Caudate nucleus (tissue), 63 donors: ENCODE measurements at places on chromosomes 2 and 18.
A peak's percentile ranks its signal among the peaks of the same experiment; 100 is the strongest.

DNA sequence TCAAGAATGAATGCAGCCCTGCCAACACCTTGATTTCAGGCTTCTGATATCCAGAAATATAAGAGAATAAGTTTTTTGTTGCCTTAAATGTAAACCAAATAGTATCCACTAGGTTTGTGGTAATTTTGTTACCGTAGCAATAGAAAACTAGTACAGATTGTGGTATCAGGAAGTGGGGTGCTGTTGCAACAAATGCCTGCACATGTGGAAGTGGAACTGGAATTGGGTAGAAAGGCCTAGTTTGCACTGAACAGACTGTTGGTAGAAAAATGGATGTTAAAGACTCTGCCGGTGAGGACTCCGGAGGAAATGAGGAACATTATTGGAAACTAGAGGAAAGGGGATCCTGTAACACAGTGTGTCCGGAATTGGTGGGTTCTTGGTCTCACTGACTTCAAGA is 145.8 kb upstream of the MGAT5 start:
- no peak for DNase-seq

- no peak for DNase-seq
These were observed 166.2 kb downstream of the TCF4 start for GRCh38 chr18:55421615-55422419.

DNA sequence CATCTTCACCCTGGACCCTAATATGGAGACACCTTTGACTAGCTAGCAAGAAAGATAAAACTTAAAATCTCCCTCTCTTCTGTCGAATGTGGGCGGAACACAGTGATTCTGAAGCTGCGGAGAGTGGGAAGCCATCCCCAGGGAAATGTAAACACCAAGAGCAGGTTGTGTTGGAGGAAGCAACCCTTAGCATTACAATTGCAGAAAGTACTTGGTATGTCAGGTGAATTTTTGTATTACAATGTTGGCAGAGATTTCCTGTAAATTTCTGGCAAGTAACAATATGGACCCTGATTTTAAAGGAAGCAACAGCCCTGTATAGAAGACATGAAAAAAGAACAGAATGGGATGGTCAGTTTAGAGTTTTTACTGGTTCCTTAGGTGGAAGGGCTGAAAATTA is 35.8 kb downstream of the TSN start:
- peak; percentile 6 for DNase-seq

DNA sequence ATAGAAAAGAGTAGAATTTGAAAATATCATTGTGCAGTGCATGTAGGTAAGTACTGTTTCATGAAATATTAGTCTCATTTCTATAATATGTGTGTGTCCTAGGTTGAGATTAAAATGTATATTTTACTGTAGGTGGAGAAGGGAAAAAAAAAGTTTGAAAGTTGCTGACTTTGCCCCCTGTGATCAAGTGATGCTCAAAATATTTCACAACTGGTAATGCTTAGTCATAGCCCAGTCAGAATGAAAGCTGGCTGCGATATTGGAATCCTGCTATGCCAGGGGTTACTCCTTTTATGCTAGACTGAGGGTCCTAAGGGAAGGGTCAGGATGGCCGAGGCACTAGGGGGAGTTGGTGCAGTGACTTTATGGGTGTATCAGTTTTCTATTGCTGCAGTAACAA is 19.5 kb upstream of the CFAP36 start:
- DNase-seq: no peak

DNA sequence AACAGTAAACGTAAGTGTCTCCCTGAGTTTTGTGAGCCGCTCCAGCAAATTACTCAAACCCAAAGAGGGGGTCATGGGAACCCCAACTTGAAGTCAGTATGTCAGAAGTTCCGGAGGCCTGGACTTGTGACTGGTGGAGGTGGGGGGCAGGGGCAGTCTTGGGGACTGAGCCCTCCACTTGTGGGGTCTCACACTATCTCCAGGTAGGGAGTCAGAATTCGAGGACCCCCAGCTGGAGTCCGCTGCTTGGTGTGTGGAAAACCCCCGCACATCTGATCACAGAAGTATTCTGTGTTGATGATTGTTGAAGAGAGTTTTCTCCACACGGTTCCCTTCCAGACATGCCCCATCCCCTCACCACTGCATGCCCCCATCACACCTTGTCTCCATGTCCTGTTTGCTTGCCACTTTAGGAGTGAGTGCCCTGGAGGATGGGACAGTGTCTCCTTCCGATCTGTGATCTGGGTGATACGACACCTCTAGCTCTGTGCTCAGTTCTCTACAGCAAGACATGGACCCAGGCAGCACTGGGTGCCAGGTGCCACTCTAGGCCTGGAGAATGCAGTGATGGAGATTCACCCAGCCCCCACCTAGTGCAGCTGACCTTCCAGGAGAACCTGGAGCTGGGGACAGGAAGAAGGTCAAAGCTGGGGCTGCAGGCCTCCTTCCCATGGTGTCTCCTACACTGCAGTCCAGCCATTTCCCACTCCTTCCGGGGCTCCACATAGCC is 85.6 kb downstream of the TFCP2L1 start:
- DNase-seq: no peak

DNA sequence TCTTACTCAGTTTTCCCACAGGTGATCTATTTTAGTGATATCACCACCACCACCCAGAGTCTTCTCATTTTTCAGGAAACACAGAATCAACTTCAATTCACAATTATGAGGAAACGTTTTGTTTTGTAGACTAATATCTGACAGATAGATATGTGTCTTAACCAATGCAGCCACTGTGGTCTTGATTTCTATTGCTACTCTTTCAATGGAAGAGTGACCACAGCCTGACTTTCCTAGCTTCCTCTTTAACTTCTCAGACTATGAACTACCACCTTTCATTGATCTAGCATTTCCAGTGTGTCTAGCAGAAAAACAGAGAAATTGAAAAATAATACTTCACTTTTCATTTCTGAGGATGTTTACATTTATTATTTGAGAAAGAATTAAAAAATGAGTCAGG is 20.5 kb downstream of the ADAM17 start:
- DNase-seq: no peak

DNA sequence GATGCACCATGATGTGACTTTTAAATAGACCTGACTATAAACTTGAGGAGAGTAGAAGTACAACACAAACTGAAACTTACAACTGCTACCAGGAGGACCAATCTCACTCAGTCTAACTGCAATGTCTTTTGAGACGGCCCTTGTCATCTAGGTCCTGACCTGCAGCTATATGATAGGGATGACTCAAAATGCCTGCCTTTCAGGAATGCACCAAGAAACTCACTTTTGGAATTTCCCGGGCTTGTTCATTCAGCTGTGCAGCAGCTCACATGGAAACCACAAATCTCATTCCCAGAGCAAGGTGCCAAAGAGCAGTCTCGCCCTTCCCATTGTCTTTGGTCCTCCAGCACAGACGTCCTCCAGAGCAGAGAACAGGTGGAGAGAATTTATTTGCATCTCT is 113.7 kb downstream of the SPOPL start:
- DNase-seq: no peak

- DNase-seq: no peak
These were observed 5.0 kb upstream of the ZSWIM2 start for GRCh38 chr2:186853951-186854350.

DNA sequence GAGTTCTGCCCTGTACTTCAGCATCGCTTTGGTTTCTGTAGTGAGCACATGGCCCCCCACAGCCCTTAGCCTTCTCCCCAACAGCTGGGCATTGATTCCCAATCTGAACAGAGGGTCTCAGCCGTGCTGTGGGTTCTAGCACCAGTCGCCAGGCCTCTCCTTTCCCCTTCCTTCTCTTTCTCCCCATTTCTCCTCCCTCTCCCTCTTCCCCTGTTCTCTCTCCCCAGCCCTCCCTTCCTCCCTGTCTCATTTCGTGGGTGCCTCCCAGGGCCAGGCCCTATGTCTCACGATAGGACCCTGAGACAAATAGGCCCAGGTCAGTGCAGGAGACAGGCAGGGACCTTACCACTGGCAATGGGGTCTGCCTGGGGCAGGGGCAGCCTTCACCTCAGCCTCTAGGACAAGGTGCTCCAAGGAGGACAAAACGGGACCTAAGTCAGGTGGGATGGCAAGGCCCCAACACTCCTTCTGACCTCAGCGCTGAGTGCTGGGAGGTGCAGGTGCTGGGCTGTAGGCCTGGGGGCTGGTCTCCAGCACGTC is 143.4 kb upstream of the GPC1 start:
- no peak for DNase-seq

GRCh38 chr2:68745006-68745405 is 10.4 kb downstream of the ARHGAP25 start:
- no peak for DNase-seq

DNA sequence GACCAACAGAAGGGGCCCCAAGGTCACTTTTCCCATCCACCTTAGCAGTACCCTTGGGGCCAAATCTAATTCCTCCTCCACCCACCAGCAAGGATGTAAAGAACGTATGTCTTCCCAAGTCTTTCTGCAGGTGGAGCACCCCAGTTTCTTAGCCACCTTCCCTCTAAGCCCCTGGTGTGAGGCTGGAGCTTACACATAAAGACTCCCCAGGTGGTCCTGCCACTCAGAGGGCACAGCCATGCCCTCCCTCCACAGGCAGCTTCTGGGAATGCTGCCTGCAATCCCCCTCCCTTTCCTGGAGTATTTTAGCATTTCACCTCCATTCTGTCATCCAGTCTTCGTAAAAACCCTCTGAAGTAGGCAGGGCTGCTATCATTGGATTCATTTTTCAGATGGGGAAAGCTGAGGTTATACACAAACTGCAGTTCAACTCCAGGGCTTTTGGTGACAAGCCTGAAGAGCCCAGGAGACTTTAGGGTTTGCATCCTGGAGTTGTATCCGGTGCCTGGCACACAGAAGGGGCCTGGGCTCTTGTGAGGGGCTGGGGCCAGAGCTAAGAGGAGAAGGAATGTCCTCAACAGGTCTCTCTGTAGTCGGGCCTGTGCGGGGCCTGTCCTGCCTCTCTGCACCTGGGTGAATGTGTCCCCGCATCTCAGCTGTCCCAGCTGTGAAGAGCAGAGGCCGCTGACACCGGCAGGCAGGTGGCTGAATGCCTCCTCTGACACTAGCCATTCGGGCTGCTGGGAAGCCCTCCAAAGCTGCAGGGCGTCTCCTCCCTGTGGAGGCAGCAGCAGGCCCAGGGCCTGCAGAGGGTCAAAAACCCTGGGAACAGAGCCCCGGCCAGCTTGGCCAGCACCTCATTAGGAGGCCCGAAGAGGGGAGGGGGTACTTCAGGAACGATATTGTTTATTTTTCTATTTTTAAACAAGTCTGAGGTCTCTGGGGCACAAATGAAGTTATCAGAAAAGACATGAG is 27.6 kb downstream of the CIB4 start:
- no peak for DNase-seq

GRCh38 chr2:151786077-151786476 is 42.1 kb downstream of the ARL5A start:
- no peak for DNase-seq

DNA sequence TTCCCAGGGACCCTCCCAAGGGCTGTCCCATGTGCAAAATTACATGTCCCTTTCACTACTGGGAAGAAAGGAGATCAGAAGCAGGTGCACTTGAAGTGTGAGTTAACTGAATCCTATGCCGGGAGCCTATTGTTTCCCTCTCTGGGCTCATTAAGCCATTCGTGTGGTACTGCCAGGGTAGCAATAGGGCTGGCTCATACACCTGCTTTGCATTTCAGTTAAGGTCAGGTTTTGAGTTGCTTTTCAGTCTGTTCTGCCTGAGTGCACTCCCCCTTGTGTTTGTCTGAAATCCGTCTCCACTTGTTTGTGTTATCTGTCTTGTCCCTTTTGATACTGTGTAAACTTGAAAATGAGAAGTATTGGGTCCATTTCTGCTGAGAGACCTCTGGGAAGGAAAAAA is 1232.6 kb upstream of the NRXN1 start:
- no peak for DNase-seq

DNA sequence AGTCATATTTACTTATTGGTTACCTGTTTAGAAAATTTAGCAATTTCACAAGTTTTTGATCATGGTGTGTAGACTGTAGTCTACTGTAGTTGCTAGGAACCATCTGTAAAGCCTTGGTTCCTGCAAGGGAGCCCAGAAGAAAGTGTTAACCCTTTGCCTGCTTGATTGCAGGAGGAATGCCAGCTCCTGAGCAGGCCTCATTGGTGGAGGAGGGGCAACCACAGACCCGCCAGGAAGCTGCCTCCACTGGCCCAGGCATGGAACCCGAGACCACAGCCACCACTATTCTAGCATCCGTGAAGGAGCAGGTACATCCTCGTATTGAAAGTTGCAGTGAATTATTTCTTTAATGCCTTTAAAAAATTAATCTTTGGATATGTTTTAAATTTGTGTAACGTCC is 76.3 kb downstream of the PKP4 start:
- no peak for DNase-seq

DNA sequence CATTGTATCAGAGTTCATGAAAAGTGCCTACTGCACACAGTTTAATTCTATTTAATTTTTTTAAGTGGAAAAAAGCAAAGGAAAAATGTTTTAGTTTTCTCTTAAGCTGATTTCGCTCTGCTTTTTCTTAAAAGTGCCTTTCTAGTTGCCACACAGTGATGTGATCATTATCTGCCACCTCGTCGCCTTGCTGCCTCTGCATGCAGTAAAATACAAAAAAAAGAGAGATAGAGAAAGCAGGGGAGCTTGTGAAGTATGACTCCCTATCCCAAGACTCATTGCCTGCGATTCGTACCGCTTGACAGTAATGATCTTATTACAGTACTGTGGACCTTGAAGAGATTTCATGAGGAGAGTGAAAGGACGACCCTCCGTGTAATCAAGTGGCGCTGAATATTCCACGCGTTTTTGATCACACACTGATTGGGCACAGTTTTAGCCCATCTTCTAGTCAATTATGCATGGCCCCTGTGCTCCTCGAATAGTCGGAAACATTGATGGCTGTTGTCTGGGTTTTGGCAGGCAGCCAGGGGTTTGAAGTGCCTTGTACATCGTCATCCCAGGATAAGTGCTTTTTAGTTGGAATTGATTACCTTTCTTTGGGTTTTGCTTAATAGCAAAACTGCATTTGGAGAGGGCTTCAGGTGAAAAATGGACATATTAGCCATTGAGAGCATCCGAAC is 188.3 kb downstream of the GBX2 start:
- DNase-seq: peak; percentile 13

- DNase-seq: no peak
These were observed 9.0 kb upstream of the RNF103 start for GRCh38 chr2:86632672-86633071.

GRCh38 chr2:214934006-214934405 is 124.5 kb upstream of the BARD1 start:
- no peak for DNase-seq

- no peak for DNase-seq
These were observed 47.9 kb upstream of the FANCL start for GRCh38 chr2:58289029-58289428.

- no peak for DNase-seq
These were observed 110.6 kb upstream of the FAM136A start for GRCh38 chr2:70412294-70413070.

GRCh38 chr2:101197814-101198213 is 46.6 kb upstream of the TBC1D8 start:
- no peak for DNase-seq

- DNase-seq: no peak
These were observed 350.6 kb downstream of the RND3 start for GRCh38 chr2:150136893-150137292.

DNA sequence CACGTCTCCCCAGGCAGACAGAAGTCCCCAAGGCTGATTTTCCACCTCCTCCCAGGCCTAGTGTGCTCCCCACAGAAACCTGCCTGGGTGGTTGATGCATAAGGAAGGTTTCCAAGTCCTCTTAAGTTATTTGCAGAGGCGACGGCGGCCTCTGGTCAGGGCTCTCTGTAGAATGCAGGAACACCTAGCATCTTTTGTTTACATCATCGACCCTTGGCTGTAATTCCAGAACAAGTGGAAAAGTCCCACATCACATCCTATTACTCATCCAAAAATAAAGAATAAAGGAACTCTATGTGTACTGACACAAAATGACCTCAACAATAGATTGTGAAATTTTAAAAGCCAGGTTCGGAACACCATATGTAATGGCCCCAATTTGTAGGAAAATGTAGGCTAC is 211.1 kb downstream of the ALPK2 start:
- no peak for DNase-seq
